ENCODE measurements at places on chromosomes 2 and 18.

DNA sequence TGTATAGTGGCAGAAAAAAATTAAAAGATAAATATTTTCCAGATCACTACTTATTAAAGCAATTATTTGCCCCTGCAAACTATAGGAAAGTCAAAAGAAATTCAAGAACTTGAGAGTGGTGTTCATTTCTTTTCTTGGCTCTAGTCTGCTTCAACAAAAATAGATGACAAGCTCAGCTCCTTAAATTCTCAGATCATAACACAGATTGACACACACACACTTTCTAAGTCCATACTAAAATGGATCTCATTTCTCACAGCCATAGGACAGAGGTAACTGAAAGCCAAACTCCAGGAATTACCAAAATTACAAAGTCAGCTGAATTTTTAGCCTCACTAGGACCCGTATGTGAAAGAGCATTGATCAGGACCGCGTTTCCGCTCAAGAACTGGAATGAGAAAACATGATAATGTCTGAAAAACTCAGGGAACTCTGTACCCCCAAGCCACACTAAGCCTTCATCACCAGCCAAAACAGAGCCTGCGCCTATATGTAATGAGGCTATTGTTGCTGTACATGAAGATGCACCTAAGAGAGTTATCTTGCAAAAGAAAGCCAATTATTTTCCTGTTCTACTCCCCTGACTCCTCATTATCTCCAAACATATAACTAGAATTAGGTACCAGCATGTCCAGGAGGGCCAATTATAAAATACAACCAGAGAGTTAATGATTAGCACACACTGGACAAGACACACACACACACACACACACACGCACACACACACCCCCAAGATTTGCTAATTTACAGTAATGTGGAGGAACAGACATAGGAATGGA is 16.5 kb upstream of the EFR3B start:
- DNase-seq = no peak

DNA sequence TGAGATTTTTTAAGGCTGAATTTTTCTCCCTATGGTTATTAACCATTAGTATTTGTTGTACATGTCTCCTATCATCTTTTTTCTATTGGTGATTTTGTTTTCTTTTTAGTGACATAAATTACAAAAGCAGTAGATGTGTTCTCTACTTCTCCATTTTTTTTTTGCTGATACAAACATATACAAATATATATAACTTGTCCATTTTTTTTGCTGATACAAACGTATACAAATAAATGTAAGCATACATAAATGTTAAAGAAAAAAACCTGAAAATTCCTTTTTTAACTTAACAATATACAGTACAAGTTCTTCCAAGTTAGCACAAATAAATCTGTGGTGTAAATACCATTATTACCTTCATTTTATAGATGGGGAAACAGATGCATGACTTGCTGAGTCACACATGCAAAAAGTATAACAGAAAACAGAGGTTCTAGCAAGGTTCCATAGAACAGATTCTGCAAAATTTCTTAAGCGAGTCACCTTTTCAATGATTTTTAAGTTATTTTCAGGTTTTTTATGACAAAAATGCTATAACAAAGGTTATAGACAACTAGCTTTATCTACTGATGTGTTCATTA is 2.1 kb downstream of the MSGN1 start:
- DNase-seq = no peak

DNA sequence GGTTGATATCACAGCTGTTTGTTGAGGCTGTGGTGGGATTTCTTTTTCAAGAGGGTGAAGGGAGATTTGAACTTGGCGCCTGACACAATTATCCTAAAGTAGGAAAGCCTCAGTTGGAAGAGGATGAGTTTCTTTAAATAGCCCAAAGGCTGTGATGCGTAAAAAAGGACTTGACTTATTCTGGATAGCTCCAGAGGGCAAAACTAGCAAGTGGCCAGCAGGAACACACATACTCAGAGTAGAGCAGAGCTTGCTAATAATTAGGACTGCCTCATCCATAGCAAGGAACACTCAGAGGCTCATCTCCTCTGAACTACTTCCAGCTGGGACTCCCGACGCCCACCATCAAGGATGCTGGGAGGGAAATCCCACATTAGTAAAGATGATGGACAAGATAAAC is 74.0 kb downstream of the AFF3 start:
- DNase-seq = no peak

- DNase-seq = no peak
Measured at GRCh38 chr2:166451468-166451867, 42.6 kb downstream of the SCN7A start.

DNA sequence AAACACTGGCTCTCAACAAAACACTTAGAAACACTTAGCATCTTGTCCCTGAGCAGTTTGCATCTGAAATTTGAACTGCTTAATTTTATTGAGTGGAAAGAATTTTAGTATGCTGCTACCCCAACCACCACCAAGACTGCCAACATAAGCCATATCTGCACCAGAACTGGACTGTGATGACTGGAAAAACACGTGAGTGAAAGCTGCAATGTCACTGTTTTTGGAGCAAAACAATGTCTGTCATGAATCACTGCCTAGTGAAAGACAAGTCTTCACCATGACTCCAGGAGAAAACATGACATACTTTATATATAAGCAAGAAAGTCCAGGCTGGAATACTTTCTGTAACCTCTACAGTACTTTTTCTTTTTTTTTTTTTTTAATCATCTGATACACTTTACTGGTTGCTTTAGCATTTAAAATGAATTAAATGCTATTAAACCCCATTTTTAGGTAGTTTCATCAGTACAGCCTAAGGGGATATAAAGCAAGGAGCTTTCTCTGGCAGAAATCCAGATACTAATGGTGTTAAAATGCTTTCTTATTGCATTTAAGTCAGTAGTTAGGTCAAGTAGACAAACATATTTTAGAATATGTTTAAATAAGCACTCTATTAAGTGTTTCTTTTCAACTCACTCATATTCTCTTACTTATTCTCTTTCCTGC is 2129.4 kb upstream of the PIK3C3 start:
- DNase-seq = no peak

DNA sequence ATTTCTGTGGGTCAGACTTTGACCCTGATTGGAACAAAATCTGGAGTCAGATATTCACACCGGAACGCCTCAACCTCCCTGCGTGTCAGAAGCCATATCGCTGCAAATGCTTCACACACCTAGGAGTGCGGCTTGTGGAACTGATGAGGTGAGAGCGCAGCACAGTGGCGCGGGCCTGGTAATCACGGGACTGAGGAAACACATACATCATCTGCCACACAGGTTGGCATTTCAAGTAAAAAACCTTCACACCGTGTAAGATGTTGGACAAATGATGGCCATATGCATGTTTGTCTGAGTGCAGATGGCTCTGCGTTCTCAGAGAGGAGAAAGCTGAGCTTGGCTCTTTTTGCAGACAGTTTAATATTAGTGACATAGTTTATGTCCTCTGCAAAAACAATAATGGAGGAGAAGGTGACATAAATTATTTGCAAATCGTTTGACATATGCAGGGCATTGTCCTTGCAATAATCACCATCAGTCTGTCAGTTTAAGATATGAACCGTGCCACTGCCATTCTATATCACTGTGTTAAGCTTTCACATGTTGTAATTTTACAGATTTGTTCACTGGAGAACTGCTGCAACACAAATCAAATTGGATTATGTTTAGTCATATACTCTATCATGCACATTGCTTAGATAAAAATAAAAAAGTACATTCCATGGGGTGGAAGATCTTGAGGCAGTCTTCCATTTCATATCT is 101.4 kb downstream of the MTX2 start:
- no peak for DNase-seq

DNA sequence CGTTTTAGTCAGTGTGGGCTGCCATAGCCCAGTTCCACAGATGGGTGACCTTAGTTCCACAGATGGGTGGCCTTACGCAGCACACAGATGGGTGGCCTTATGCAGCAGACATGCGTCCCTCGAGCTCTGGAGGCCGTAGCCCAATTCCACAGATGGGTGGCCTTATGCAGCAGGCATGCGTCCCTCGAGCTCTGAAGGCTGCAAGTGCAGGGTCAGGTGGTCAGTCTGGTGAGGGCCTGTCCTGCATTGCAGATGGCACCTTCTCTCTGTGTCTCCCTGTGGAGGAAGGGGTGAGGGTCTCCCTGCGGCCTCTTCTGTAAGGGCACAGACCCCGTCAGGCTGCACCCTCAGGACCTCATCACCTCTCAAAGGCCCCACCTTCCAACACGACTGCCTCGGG is 189.5 kb upstream of the TPO start:
- no peak for DNase-seq

GRCh38 chr2:9968553-9969497 is 17.3 kb downstream of the GRHL1 start:
- DNase-seq = no peak

DNA sequence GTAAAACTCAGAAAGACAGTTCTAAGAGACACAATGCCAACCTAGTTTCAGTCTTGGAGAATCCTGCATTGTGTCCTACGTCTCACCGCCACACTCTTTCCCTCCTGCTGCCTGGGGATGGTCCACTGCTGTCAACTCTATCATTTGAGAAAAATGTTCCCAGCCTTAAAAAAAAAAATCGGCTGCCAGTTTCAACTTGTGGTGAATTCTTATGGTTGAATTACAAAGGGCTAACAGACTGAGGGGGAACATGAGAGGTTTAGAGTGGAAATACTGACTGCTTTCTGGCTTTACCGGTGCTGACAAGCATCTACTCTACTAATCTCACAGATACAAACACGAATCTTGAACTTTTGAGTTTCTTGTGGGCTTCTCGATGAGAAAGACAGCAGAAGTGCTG is 74.0 kb downstream of the NAB1 start:
- no peak for DNase-seq

DNA sequence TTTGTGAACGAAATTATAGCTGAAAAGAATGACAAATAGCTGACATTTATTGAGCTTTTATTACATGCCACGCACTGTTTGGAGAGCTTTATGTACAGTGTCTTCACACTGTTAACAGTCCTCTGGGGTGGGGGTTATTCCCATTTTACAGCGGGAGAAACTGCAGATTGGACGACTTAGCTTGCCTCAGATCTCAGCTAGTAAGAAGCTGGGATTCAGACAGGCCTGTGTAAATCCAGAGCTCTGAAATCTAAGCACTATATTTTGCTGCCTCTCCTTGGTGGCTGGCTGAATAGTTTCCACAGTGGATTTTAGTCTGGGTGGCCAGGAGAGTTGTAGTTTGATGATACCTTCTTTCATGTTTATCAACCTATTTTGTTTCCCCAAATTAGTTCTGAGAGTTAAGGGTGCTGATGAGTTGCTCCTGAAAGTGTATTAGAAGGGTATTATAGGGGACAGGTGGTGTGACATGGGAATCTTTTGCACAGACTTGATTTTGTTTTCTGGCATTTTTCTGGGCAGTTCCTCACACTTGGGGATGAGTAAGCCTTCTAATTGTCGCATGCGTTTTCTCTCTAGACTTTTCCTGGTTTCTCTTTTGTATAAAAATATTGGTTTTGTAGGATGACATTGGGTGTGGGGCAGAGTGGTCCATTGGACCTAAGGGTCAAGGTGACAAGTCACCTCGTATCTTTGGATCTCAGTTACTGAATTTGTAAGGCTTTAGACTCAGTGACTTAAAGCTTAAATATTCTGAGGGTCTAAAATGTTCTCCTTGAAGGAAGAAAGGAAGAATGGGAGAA is 1.5 kb downstream of the ACSL3 start:
- no peak for DNase-seq

DNA sequence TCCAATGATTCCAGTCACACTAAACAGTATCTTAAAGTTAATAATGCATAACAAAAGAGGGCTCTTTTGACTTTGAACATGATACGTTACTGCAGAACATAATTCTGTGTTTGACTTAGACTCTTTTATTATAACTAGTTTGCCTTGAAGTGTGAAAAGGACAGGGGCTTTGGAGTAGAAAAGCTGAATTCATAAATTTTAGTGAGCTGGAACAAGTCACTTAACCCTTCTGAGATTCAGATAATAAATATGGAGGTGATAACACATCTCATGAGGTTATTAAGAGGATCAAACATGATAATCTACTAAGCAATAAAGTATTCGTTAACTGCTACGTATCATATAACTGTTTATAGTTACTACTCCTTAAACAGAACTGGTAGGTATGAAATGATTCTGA is 44.7 kb upstream of the FLACC1 start:
- no peak for DNase-seq

DNA sequence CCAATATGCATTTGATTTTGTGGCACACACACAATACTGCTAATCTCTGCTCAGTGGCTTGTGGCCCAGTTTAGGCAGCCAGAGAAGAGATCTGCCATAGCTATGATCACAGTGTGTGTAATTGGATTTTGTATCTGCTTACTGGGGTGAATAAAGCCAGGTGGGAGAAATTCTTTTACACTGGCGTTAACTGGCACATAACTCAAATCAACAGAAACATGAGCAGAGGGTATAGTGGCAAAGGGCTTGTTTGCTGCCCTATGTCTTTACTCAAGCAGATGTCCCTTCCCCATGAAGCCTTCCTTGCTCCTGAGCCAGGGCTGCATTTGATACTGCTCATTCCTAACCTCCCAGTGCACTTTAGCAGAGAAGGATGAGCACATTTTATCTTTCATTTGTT is 28.5 kb downstream of the STON1 start:
- no peak for DNase-seq

GRCh38 chr2:33014268-33014667 is 67.5 kb downstream of the LTBP1 start:
- DNase-seq = no peak

- DNase-seq = no peak
Measured at GRCh38 chr2:73906847-73907505, 14.2 kb downstream of the ACTG2 start.

All from stimulated activated CD8-positive, alpha-beta memory T cell treated with anti-CD3 and anti-CD28 coated beads, Interleukin-15, amount 100 ng/mL, for 24 hours (primary cell).